HEK293T (cell line): ENCODE measurements at places on chromosomes 12 and 14.

DNA sequence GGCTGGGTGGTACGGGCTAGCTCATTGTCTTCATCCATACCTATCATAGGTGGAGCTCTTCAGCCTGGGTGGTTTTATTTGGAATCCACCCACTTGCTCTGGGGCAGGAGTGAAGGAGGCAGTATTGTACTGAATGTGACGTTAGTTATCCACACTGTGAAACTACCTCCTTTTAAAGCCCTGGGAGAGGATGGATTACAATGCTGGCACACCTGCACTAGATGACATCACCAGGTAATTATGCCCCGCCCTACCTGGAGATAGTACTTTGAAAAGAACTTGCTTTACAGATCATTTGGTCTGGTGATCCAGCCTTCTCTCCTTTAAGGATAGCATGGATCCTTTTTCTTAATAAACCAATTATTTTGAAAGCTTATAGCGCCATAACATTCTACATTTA, 78.0 kb downstream of the B4GALNT3 start:
- DNase-seq: no peak

DNA sequence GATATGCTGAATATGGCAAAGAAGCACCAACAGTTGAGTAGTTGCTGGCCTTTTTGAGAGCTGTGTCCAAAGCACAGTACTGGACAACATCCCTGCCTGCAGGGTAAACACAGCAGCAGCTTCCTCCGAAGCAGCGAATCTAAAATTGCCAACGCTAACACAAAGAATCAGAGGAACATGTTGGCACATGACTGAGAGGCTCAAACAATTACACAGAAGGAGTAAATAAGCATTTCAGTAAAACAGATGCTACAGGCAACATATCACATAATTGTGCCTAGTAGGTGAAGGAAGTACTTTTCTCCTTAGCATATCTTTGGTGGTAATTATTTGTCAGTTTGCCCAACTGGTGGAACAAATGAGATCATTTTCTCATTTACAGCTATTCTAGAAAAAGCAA, 52.1 kb downstream of the KICS2 start:
- no peak for DNase-seq

GRCh38 chr12:65463611-65464010, 185.1 kb downstream of the MSRB3 start:
- no peak for DNase-seq

DNA sequence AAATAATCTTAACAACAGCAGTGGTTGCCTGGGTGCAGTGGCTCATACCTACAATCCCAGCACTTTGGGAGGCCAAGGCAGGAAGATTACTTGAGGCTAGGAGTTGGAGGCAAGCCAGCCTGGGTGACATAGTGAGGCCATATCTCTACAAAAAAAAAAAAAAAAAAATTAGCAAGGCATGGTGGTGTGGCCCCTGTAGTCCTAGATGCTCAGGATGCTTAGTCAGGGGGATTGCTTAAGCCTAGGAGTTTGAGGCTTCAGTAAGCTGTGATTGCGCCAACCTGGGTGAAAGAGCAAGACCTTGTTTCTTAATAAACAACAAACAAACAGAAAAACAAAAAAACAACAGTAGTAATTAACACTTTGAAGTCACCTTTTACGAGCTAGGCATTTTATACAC, 642 bp upstream of the ACSM4 start:
- no peak for DNase-seq
